ENCODE measurements at places on chromosomes 11 and 22. TPM values are rescaled to one million over a fixed set of nuclear protein-coding genes. Genes with fewer than 3 reads are reported as not detected.

SERPINH1 gene
- 43.3 TPM for total RNA-seq

HBG2 gene
- total RNA-seq, result 1.0 TPM

GRCh38 chr11:82229341-82229740, 504.3 kb downstream of the FAM181B start:
- H3K36me3 ChIP-seq, result no peaks in the 10 kb centered on the region
- no peak for DNase-seq
- no peaks in the 10 kb centered on the region for H3K27me3 ChIP-seq
- no peaks in the 10 kb centered on the region for H3K4me1 ChIP-seq
- H3K4me3 ChIP-seq, result no peak overlapping the region
- H3K27ac ChIP-seq, result no peak overlapping the region

DNA sequence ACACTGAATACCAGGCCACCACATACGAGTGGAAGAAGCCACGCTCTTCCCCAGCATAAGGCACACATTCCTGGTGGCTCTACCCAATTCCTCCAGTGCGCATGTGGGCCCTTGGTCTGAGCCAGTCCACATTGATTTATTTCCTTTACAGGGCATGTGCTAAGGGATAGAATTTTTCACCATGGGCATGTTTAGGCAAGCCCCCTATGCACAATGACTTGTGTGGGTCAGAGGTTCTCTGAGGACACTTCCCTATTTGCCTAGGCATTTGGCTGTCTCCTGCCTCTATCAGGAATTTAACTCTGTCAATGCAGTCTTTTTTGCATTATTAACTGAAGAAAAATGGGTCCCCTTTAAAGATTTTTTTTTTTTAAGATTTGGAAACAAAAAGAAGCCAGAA, 718.1 kb downstream of the NTM start:
- H3K36me3 ChIP-seq, result no peaks in the 10 kb centered on the region
- H3K4me3 ChIP-seq, result no peak overlapping the region
- no peaks in the 10 kb centered on the region for H3K4me1 ChIP-seq
- DNase-seq, result no peak
- H3K27ac ChIP-seq, result no peak overlapping the region

GRCh38 chr11:126319374-126319740, 15.5 kb downstream of the DCPS start:
- H3K4me3 ChIP-seq, result no peak overlapping the region
- H3K36me3 ChIP-seq, result peaks cover 8% of the 10 kb centered on the region
- H3K4me1 ChIP-seq, result peaks cover 22% of the 10 kb centered on the region
- DNase-seq, result no peak
